ENCODE measurements at places on chromosomes 4 and X.
A peak's percentile ranks its signal among the peaks of the same experiment; 100 is the strongest.

GRCh38 chr4:102343964-102344519, 1.2 kb downstream of the SLC39A8 start:
- no peaks in the 10 kb centered on the region for H3K27me3 ChIP-seq
- no peak for DNase-seq
- H3K4me3 ChIP-seq: peak overlapping the region; percentile 53
- no peaks in the 10 kb centered on the region for H3K36me3 ChIP-seq

DNA sequence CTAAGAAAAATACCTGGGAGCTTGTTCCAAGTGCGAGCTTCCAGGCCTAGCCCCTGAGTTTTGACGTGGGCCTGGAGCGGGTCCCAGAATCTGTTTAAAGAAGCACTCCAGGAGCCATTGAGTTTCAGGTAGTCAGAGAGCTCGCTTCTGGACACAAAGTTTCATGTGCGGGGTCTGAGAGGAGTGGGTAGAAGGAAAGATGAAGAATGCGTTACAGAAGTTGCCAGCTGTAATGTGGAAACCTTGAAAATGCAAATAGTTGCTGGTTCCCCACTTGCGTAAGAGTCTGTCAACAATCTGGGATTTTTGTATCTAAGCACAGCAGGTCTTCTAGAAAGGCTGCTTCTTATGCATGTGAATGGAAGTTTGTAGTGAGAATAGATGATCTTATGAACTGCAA, 77.5 kb upstream of the CLCN4 start:
- H3K4me1 ChIP-seq: no peaks in the 10 kb centered on the region
- H3K27ac ChIP-seq: no peak overlapping the region
- H3K36me3 ChIP-seq: no peaks in the 10 kb centered on the region
- no peak for DNase-seq
- H3K27me3 ChIP-seq: no peaks in the 10 kb centered on the region

DNA sequence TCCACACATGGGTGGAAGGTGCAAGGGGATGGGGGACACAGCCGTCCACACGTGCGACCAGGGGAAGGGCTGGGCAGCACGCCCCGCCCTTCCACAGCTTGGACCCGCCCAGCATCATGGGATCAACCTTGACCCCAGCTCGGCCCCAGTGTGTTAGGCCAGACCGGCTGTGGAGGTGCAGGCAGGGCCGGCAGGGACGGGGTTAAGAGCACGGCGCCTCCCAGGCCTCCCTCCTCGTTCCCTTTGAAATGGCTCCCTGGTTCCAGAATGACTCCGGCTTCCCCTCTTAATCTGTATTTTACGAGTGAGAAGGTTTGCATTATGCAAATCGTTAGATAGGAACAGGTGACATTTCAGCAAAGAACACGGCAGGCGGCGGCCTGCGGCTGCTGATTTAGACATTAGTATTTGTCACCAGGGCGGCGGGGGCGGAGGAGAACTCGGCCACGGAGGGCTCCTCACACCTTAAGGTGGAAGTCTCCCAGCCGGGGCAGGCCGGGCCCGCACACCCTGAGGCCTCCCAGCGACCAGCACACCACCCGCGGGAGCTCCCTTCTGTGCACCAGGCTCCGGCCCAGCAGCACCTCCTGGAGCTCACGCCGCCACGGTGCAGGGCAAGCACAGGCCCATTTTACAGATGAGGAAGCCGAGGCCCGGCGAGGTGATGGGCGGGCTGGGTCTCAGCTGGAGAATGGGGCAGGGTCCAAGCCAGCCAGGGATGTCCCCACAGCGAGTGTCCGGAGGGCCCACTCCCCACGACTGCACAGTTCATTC, 116.1 kb downstream of the FAM53A start:
- H3K27me3 ChIP-seq: no peaks in the 10 kb centered on the region
- no peak for DNase-seq
- peaks cover 16% of the 10 kb centered on the region for H3K4me1 ChIP-seq
- H3K36me3 ChIP-seq: no peaks in the 10 kb centered on the region
- no peak overlapping the region for H3K27ac ChIP-seq

- no peaks in the 10 kb centered on the region for H3K4me1 ChIP-seq
- DNase-seq: no peak
- no peak overlapping the region for H3K27ac ChIP-seq
- no peaks in the 10 kb centered on the region for H3K36me3 ChIP-seq
- H3K4me3 ChIP-seq: no peak overlapping the region
These were observed 922.1 kb upstream of the SLIT2 start for GRCh38 chr4:19329631-19330030.

- no peaks in the 10 kb centered on the region for H3K27me3 ChIP-seq
- no peak overlapping the region for H3K4me3 ChIP-seq
- no peaks in the 10 kb centered on the region for H3K4me1 ChIP-seq
- no peak for DNase-seq
These were observed 604.6 kb downstream of the BCOR start for GRCh38 chrX:39493168-39493567.

DNA sequence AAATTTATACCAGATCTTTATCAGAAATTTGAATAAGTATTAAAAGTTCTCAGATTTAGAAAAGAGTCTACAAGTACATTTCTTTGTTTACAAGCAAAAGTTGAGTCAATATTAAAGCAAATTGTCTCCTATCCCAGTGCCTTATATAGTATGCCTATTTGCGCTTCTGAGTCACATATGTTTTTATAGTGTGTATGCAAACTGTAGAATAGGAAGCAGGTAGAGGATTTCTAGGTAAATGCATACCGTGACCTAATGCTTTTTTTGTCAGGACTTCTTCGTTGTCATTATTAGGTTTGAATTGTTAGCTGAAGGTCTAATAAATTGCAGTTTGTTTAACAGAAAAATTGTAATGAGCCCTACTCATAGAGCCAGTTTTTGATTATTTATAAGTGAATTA, 22.2 kb downstream of the CEP44 start:
- no peak overlapping the region for H3K27ac ChIP-seq
- H3K36me3 ChIP-seq: no peaks in the 10 kb centered on the region
- no peaks in the 10 kb centered on the region for H3K27me3 ChIP-seq
- no peak for DNase-seq
- H3K4me3 ChIP-seq: no peak overlapping the region

- no peak overlapping the region for H3K4me3 ChIP-seq
- no peaks in the 10 kb centered on the region for H3K4me1 ChIP-seq
- H3K27ac ChIP-seq: no peak overlapping the region
- no peak for DNase-seq
These were observed 328.7 kb upstream of the ZFP42 start for GRCh38 chr4:187666697-187667494.

DNA sequence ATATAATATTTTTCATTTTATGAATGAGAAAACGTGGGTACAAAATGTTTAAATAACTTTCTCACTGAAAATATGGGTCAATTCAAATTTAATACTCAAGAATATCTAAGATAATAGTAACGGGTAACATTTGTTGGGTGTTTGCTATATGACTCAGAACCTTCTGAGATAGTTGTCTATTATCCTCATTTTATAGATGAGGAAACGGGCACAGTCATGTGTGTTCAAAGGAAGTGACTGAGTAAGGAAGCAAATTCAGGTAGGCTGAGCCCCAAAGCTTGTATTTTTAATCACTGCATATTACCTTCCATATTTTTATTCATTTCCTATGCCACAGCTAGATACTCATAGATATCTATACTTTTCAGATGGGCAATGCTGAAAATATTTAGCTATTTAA, 12.2 kb upstream of the CAMK2D start:
- no peaks in the 10 kb centered on the region for H3K4me1 ChIP-seq
- no peak overlapping the region for H3K4me3 ChIP-seq
- no peaks in the 10 kb centered on the region for H3K27me3 ChIP-seq
- H3K27ac ChIP-seq: no peak overlapping the region
- no peaks in the 10 kb centered on the region for H3K36me3 ChIP-seq
- no peak for DNase-seq

GRCh38 chrX:133633162-133633561, 217.9 kb upstream of the GPC4 start:
- no peaks in the 10 kb centered on the region for H3K27me3 ChIP-seq
- H3K27ac ChIP-seq: no peak overlapping the region
- no peaks in the 10 kb centered on the region for H3K36me3 ChIP-seq
- no peaks in the 10 kb centered on the region for H3K4me1 ChIP-seq
- H3K4me3 ChIP-seq: no peak overlapping the region
- no peak for DNase-seq

- no peak overlapping the region for H3K27ac ChIP-seq
- H3K27me3 ChIP-seq: no peaks in the 10 kb centered on the region
- no peak for DNase-seq
- no peaks in the 10 kb centered on the region for H3K4me1 ChIP-seq
- H3K36me3 ChIP-seq: no peaks in the 10 kb centered on the region
These were observed 23.7 kb downstream of the EMCN start for GRCh38 chr4:100494166-100494565.

DNA sequence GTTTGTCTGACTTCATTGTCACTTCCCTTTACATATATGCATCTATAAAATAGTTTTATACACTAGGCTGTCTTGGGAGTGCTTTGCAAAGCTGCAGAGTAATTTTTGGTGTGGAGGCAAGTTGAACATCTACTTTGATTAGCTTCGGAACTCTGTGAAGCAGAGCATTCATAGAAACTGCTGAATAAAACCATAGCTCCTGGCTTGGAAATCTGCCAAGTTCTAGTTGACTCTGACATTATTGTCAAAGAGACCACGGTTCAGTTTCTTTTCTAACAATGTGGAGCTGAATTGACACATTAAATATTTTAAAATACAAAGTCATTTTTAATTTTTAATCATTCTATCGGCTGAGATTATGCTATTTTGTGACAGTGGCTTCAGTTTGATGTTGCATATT, 335.0 kb downstream of the BMPR1B start:
- H3K4me1 ChIP-seq: no peaks in the 10 kb centered on the region
- no peak overlapping the region for H3K4me3 ChIP-seq
- DNase-seq: no peak
- no peaks in the 10 kb centered on the region for H3K27me3 ChIP-seq
- no peak overlapping the region for H3K27ac ChIP-seq
- H3K36me3 ChIP-seq: no peaks in the 10 kb centered on the region

DNA sequence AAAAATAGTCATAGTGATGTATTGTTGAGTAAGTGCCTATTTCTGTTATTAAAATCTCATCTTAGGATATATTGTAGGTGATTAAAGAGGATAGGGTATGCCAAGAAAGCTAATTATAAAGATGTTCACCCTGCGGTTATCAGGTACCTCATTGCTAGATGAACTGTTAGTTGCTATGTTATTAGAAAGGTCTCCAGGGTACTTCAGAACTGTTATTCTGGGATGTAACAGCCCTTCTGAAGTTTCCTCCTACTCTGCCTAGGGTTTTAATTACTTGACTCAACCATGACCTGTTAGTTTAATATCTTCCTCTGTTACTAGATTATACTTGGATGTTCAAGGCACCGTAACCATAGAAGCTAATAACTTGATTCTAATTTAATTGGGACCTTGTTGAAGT, 15.4 kb downstream of the TMPRSS11E start:
- H3K36me3 ChIP-seq: no peaks in the 10 kb centered on the region
- no peak overlapping the region for H3K4me3 ChIP-seq
- no peaks in the 10 kb centered on the region for H3K4me1 ChIP-seq
- no peak overlapping the region for H3K27ac ChIP-seq
- H3K27me3 ChIP-seq: no peaks in the 10 kb centered on the region

GRCh38 chr4:128386761-128387599, 99.4 kb upstream of the PGRMC2 start:
- H3K4me3 ChIP-seq: no peak overlapping the region
- H3K36me3 ChIP-seq: no peaks in the 10 kb centered on the region
- H3K27me3 ChIP-seq: no peaks in the 10 kb centered on the region
- no peak for DNase-seq
- no peaks in the 10 kb centered on the region for H3K4me1 ChIP-seq

Measured in iPS DF 6.9 (cell line).